ENCODE measurements at places on chromosomes 7 and 10.
A peak's percentile ranks its signal among the peaks of the same experiment; 100 is the strongest.

DNA sequence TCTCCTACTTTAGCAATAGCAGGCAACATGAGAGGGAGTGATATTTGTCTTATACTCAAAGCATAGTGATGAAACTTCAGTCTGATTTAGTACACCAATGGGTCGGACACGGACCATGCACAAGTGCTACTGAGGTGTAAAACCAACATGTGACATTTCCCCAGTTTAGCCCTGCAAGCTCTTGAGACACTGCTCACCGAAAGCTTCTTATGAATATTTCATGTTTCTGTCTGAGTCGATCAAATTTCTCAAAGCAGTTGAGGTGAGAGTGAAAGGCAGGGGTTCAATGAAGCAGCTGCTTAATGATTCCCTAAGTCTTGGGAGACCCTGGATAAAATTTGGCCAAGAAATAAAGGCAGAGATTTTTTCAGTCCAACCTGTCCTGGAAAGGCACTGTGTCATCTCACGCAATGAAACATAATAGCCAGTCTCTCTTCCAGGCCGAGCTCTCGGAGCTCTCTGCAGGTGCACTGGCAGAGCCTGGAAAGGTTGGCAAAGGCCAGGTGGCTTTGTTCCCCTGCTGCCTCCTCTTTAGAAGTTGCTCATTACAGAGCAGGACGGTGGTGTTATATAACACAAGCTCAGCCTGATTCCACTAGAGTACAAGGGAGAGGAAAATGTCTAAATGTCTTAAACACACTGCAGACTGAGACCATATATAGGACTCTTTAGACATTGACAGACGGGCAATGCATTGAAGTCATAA is 33.9 kb upstream of the XPNPEP1 start:
- DNase-seq: peak; percentile 50

GRCh38 chr7:138295049-138295637 is 164.9 kb upstream of the TRIM24 start:
- no peak for DNase-seq

GRCh38 chr10:78211561-78212051 is 177.9 kb downstream of the RPS24 start:
- peak; percentile 65 for DNase-seq

DNA sequence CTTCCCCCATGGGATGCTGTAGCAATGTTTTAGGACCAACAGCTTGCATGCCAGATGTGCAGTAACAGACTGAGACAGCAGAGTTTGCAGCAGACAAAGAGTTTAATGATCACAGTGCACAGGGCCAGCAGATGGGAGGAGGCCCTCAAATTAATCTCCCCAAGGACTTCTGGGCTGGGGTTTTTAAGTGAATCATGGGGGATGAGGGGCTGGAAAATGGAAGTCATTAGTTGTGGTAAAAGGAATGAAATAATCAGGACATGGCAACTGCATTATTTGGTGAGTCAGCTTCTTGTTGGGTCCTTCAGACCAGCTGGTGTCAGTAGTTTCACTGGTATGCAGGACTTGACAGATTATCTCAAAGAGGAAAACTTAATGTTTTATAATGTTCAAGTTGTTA is 12.6 kb upstream of the NRBF2 start:
- peak; percentile 8 for DNase-seq

GRCh38 chr10:76244061-76244686 is 812.8 kb downstream of the LRMDA start:
- DNase-seq: no peak

GRCh38 chr7:45181991-45182855 is 24.6 kb downstream of the RAMP3 start:
- DNase-seq: no peak

DNA sequence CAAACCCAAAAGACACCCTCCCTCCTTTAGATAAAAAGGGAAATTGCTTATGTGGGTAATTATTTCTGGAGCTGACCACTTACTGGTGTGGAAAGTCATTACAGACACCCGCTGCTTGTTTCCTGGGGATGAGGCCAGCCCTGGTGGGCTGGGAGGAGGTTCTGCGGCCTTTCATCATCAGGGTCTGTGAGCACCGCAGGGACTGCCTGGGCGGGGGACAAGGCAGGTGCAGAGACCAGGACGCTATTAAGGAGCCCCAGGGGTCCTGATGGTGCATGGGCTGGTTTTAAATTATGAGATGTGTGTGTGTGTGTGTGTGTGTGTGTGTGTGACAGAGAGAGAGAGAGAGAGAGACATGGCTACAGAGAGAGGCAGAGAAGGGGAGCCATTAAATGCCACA is 171.2 kb downstream of the DNAJB6 start:
- DNase-seq: peak; percentile 58

DNA sequence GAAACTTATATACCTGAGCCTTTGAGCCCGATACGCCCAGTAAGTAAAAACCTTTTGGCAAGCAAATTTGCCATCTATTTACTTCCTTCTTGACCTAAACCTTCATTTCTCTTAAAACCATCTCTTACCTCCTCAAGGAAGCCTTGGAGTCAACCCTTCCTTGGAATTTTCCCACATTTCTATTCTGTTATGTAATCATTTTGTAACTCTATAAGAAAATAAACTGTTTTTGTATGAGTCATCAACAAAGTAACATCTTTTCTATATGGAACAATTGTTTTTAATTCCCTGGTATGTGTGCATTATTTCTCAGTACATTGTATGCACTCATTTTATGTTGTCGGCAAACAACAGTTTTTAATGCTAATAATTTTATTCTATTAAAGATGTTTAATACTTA is 162.0 kb downstream of the TEX36 start:
- no peak for DNase-seq

GRCh38 chr7:77651575-77652162 is 44.6 kb upstream of the RSBN1L start:
- DNase-seq: peak; percentile 37

DNA sequence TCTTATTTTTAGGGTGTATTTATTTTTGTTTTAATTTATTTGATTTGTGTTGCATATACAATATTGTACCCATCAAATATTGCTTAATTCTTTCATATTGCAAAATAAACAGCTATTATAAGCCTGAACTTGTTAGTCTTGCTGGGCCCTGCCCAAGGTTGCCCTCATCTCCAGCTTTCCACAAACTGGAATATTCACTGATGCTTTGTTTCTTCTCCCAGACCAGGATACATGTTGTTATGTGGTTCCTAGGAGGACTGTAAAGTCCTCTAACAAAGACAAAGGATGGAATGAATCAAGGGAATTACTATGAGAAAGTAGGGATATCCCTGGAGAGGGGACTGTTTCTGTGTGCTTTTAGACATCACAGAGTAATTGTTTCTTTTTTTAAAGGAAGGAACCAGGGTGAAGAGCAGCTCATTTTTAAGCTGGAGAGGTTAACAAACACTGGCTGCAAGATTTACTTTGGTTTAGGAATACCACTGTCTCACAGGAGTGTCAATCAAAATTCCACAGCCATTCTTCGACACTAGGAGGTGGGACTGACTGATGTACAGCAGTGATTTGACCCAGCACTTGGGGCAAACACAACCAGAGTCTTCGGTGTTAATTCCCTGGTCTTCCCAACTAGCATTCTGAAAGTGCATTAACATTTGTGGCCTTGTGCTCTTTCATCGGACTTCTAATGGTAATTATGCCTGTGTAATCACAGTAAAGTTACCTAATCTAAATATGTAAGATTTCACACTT is 14.8 kb upstream of the CD36 start:
- DNase-seq: no peak

DNA sequence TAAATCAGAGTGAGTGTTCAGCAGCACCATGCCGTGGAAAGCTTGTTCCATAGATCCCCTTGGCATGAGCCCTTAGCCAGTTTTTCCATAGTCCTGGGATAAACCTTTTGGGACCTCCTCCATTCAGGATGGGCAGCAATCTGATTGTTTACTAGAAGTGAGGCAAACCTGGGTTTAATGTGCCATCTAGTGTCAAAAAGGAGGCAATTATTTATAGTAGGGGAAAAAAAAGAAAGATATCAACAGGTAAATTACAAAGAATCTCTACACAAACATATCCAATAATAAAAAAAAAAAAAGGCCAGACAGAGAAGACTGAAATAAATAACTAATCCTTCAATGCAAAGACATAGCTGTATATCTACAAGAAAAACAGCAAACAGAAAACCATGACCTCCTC is 229.0 kb upstream of the STK17A start:
- DNase-seq: no peak

GRCh38 chr10:13193637-13194036 is 32.3 kb downstream of the MCM10 start:
- DNase-seq: no peak

GRCh38 chr10:69898941-69899340 is 97.2 kb downstream of the COL13A1 start:
- no peak for DNase-seq

DNA sequence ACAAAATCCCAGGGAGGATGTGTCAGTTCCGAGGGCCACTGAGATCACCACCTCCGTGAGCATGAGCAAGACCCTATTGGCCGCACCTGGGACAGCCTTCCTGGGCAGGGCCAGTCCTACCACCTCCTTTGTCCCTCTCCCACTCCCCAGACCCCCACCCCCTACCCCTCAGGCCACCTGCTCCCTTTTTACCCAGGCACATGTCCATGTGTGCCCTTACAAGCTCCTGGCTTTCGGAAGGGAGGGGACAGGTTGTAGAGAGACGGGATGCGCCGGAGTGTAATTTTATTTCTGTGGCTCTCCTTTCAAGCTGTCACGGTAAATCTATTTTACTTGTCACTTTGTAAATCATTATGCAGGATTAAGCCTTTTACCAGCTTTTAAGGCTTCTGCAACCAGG is 20.9 kb downstream of the ZMIZ1 start:
- DNase-seq: no peak

- no peak for DNase-seq
Observed at GRCh38 chr10:97574374-97575126, 2.0 kb downstream of the ANKRD2 start.

GRCh38 chr7:30845426-30846135 is 66.1 kb upstream of the AQP1 start:
- DNase-seq: peak; percentile 83

GRCh38 chr7:146412781-146413180 is 296.2 kb downstream of the CNTNAP2 start:
- no peak for DNase-seq

DNA sequence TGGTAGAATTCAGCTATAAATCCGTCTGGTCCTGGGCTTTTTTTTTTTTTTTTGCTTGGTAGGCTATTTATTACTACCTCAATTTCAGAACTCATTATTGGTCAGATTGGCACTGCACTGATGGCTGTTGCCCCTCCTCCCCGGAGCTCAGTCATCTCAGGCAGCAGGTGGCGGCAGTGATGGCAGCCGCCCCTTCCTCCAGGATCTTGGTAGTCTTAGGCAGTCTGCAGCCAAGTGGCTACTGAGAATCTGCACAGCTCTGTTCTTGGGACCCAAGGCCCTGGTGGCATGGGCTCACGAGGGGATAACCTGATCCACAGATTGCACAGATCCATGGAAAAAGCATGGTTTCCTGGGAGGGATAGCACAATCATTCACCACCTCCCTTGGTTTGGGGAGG is 77.9 kb downstream of the GPR85 start:
- no peak for DNase-seq

GRCh38 chr10:19904202-19904661 is 88.0 kb downstream of the PLXDC2 start:
- DNase-seq: no peak

DNA sequence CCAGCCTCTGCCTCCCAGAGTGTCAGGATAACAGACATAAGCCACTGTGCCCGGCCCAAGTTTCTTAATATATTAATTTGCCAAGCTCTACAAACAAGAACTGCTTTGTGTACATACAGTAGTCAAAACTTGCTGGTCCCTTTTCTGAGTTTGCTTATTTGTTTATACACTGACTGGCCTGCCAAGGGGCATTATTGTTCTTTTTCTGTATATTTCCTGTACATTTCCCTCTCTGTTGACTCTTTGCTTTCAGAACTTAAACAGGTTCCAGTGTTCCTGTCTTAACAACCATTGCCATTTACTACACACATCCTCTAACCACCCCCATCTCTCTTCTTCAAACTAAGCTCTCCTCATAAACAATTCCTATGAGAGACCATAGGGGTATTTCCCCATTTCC is 61.5 kb upstream of the RPA3 start:
- DNase-seq: no peak

DNA sequence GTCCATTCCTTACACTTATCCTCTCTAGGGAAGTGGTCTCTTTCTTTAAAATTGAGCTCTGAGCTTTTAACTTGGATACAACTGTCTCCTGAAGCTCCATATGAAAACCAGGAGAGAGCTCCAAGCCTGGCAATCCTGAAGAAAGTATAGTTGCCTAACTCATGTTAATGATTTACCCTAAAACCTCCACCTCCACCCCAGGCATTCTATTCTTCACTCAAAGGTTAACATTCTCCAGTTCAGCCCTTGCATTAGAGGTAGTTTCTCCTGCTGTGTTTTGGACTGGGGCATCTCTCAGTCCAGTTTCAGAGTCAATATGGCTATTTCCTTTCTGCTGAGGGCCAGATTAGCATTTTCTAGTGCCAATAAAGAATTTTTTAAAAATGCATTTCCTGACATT is 195.5 kb downstream of the SLC25A13 start:
- no peak for DNase-seq

GRCh38 chr10:101000915-101001658 is 1.5 kb downstream of the LZTS2 start:
- DNase-seq: peak; percentile 49

- DNase-seq: no peak
Observed at GRCh38 chr7:100456562-100456961, 7.5 kb downstream of the SPACDR start.

GRCh38 chr7:140564643-140565042 is 76.0 kb downstream of the DENND2A start:
- peak; percentile 33 for DNase-seq

GRCh38 chr7:42065942-42066341 is 171.1 kb downstream of the GLI3 start:
- DNase-seq: peak; percentile 79

- DNase-seq: no peak
Observed at GRCh38 chr10:128877141-128877540, 589.9 kb upstream of the MGMT start.

DNA sequence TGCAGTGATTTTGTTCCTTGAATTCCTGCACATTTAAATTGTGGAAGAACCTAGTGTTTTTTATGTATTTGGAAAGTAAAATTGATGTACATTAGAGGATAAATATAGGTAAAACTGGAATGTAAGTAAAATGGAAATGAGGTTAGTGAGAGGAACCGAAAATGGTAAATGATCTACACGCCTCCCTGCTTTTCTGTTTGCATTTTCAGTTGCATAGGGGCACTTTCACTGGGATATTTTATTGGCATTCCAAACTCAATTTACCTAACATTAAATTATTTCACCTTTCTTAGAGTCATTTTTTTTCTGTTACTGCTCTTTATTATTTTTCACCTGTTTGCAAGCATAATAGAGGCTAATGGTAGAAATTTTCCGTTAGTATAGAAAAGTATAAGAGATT is 8.0 kb downstream of the CDK13 start:
- no peak for DNase-seq

- DNase-seq: no peak
Observed at GRCh38 chr10:86172301-86172700, 194.3 kb downstream of the GRID1 start.

- DNase-seq: no peak
Observed at GRCh38 chr10:119161680-119162451, 3.6 kb downstream of the SFXN4 start.

DNA sequence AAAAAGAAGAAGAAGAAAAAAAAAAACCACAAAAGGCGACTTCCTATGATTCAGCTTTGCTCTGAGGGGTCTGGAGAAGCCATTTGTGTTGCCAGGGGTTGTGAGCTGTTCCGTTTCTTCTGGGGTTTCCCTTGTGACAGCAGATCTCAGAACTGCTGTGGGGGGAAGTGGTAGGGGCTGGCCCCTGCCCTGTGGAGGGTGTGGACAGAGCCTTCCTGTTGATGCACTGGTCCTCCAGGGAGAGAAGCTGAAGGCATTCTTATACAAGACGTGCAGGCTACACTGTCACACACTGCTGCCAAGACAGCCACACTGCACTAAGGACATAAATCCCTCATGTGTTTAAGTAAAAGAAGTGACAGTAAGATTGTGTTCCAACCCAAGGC is 17.3 kb upstream of the CSGALNACT2 start:
- DNase-seq: no peak

All from retina (tissue), 1 donor.